Aorta (tissue), 5 donors: ENCODE measurements at places on chromosomes 6 and 20. TPM values are rescaled to one million over a fixed set of nuclear protein-coding genes. Genes with fewer than 3 reads are reported as not detected.

GRCh38 chr6:127083963-127084310, 34.5 kb upstream of the RSPO3 start:
- DNase-seq: no peak

DNA sequence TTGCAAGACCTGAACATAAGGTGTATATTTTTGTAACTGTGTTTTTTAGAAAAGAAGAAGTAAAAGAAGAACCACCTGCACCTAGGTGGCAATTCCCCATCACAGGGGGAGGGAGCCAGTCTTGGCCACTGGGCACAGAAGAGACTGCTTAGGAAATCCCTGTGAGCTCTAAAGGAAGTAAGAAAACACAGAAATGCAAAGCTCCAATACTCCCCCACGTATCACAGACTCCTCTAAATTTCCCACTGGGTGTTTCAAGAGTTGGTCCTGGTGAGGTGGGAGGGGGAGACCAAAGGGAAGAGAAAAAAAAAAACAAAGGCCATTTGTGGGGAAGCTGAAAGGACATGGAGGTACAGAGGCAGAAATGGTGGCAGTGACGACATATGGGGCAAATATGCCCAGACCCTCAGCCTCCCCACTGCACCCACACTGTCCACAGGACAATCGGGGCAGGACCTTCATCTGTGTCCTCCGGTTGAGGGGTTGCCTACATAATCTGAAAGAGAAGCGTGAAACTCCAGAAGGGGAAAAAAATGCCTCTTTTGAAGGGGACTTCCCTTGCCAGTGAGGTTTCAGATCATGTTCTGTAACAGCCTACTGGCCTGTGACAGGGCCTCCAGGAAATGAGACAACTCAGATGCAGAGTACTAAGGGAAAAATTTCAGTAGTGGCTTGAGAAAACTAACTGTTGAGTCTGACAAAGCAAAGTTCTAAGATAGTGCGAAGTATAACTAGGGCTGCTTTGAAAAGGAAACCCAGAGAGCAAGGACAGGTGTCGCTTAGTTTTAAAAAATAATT, 226.2 kb upstream of the MARCKS start:
- DNase-seq: peak; percentile 53

Gene MCCD1
- total RNA-seq: not detected

DNA sequence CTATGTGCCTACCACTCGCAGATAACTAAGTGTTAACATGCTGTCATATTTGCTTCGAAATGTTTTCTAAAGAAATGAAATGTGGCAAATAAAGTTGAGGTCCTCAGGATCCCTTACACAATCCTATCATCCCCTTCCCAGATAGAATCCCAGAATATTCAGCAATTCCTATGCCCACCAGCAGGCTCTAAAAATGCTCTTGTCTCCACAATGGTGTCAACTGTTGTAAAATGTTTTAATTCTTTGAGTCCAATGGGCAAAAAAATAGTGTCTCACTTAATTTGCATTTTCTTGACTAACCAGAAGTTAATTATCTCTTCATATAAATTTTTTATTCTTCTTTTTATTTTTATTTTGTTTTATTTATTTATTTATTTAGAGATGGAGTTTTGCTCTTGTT, 103.9 kb upstream of the MAP7 start:
- DNase-seq: no peak

DNA sequence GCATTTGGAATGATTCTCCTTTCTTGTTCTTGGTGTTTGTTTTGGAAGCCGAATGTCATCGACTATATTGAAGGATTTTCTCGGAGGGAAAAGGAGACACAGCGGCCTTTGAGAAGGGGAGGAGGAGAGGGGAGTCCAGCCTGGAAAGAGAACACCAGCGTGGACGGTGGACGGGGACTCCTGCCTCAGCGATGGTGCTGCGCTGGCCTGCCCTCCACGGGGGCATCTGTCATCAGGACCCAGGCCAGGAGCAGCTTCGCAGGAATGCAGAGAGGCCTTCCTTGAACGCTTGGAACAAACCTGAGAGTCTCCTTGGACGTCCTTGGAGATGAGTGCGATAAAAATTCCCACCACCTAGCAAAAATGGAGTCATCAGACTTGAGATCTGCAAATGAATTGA, 8.3 kb upstream of the C6orf118 start:
- DNase-seq: no peak

GRCh38 chr6:169326067-169326799, 72.6 kb upstream of the THBS2 start:
- no peak for DNase-seq

Gene STX7
- total RNA-seq: 51.5 TPM

DNA sequence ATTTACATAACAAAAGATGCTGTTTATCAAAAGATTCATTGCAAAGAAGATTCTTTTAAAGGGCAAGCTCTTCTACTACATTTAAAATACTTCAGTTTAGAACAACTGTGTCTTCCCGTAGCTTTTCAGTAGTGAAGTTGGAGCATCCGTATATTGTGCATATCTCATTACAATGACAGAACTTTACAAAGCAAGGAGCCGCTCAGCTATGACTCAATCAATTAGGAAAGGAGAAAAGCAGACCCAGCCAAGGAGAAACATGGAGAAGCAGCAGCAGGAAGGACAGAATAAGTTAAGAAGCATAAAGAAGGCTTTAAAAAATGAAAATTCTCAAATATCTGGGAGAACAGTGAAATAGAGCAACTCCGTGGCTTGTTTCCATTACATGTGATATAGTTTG, 132.6 kb upstream of the SMLR1 start:
- no peak for DNase-seq
